ENCODE measurements at places on chromosomes 5 and 9.

- no peak for DNase-seq
Measured at GRCh38 chr9:79829566-79830302, 258.0 kb downstream of the TLE4 start.

DNA sequence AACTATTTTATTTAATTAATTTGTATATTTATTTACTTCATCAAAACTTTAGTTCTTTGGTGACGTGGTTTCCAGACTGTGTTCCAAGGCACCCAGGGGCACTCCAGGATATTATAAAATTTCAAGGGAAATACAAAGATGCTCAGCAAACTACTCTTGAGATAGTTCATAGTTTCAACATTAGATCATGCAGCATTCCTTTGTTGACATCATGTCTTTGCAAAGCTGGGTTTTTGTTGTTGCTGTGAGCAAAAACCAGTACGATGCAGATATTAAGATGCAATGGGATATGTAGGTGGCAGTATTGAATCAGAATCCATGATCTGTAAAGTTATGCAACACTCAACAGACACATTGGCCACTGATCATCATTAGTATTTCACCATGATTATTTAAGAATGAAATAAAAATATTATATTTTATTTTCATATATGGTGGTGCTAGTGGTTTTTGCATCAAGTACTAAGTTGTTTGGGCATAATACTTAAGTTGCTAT is 219.7 kb downstream of the ADCY2 start:
- DNase-seq: no peak

DNA sequence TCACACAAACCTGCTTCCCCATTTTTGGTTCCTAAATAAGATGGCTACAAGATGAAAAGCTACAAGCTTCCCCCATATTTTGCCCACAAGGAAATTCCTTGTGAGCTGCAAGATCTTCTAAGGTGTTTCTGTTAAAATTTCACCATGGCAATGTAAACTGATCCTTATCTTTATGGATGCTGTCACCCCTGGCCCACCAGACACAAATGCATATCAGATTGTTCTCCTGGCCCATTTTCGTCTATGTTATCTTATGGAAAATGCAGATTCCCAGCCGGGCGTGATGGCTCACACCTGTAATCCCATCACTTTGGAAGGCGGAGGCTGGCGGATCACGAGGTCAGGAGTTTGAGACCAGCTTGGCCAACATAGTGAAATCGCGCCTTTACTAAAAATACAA is 65.1 kb upstream of the IL6ST start:
- no peak for DNase-seq

GRCh38 chr5:103561685-103562452 is 720 bp downstream of the NUDT12 start:
- DNase-seq: no peak

GRCh38 chr9:132287256-132287760 is 67.5 kb downstream of the SETX start:
- DNase-seq: no peak

GRCh38 chr5:137563646-137564397 is 64.7 kb upstream of the SPOCK1 start:
- no peak for DNase-seq

DNA sequence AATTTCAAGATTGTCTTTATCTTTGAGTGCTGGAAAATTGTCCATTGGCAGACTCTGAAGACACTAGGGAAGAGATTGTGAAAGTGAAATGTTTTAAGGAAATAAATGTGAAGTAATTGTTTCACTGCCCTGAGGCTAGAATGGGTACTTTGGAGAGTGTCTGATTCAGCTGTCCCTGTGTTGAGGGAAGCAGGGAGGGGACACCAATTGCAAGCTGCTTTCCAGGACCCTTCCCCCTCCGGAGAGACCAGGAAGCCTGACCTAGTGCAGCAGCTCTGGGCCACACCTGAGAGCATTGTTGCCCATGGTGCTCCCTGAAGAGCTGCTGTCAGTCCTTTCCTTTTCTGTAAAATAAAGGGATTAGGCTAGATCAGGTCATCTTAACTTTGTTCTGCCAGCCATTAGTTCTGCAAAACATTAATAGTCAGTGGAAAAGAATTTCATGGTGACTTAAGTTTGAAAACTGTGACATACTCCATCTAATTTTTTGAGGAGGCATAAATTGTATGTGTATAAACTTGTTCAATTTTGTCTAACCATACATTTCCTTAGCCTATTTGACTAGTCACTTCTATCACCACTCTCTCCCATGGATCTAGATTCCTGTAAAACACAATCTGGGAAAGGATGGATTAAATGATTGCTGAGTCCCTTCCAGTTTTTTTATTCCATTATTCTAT is 18.8 kb downstream of the MAP1B start:
- DNase-seq: no peak

- DNase-seq: no peak
Measured at GRCh38 chr5:96091874-96092273, 130.2 kb upstream of the ELL2 start.

DNA sequence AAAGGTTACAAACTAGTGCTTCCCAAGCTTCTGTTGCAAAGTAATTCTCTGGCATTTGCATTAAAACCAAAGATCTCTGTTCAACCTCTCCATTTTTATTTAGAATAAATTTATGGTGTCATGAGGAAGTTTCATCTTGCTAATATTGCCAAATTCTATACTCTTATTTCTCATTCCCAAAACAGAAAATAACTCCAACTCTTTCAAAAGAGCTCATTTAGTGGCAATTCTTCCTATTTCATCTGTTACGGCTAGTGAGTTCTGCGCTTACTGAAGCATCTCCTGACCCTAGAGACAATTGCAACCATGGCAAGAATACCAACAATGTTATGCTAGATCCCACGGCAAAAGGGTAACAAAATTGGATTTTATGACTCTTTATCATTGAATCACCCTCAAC is 97.0 kb downstream of the HINT1 start:
- DNase-seq: no peak

- no peak for DNase-seq
Measured at GRCh38 chr9:98929071-98929470, 14.6 kb upstream of the COL15A1 start.

DNA sequence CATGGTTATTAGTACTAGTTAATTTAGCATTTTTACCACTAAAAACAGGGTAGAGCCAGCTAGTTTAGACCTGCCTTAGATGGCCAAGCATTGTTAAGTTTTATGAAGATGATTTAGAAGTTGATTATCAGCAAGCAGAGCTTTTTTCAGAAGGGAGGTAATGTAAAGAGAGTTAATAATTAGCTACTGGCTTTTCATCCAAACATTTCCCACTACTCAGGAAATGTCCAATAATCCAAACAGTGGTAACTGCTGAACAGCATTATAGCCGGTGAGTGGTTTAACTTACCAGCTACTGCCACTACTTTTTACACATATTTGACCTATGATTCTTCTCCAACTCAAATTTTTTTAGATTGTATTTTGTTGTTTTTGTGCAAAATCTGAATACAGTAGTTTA is 1.7 kb downstream of the ITGA1 start:
- no peak for DNase-seq

GRCh38 chr9:109328978-109329637 is 8.2 kb upstream of the EPB41L4B start:
- DNase-seq: peak; percentile 4

DNA sequence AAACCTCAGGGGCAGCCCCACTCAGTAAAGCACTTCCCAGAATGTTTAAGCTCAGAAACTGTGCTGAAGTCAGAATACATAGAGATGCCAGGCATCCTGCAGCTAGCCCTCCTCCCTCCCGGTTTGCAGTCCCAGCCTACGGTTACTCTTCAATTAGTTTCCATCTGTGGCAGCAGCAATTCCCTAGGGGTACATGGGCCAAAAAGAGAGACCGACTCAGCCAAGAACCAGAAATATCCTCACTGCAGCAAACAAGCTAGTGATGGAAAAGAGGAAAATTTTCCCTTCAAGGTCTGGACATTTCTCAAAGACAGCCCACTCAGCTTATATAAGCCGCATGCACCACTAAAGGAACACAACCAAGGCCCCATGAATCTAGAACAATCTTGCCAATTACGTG is 89.1 kb upstream of the PPP2R2B start:
- DNase-seq: no peak

GRCh38 chr5:143495821-143496275 is 92.4 kb upstream of the NR3C1 start:
- DNase-seq: no peak

GRCh38 chr5:126007841-126008240 is 415.4 kb upstream of the GRAMD2B start:
- no peak for DNase-seq

GRCh38 chr9:107338911-107339659 is 56.0 kb downstream of the RAD23B start:
- DNase-seq: no peak

- no peak for DNase-seq
Measured at GRCh38 chr5:155263381-155263780, 249.8 kb downstream of the KIF4B start.

GRCh38 chr9:89661956-89662717 is 57.3 kb downstream of the GADD45G start:
- DNase-seq: peak; percentile 97

DNA sequence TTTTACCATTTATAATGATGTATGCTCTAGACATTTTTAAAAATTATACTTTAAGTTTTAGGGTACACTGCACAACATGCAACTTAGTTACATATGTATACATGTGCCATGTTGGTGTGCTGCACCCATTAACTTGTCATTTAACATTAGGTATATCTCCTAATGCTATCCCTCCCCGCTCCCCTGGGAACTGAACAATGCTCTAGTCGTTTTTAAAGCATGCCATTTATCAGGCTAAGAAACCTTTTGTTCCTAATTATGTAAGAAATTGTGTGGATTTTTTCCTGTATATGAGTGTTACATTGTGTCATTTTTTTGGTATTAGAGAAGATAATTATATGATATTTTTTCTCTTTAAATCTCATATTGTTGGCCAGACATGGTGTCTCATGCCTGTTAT is 72.8 kb upstream of the SGCD start:
- DNase-seq: no peak

DNA sequence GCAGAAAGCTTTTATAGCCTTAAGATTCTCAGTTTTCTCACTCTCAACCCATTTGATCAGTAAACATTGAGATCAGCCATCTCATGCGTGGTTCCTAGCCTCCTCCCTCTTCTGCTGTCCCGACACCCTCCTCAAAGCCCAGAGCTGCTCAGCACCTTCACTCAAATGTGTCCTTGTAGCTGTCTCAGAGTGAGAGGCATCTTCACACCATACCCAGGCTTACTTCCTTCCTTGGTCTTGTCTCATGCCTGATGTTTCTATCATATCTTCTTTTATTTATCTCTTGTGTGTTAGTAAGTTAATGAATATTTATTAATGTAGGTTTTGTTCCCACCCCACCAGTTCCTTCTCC is 72.4 kb upstream of the SNX2 start:
- DNase-seq: no peak

GRCh38 chr9:98880311-98881015 is 63.2 kb upstream of the COL15A1 start:
- DNase-seq: peak; percentile 26

GRCh38 chr5:169860585-169860984 is 119.7 kb downstream of the INSYN2B start:
- DNase-seq: no peak

- DNase-seq: no peak
Measured at GRCh38 chr5:141705469-141705868, 23.4 kb upstream of the ARAP3 start.

DNA sequence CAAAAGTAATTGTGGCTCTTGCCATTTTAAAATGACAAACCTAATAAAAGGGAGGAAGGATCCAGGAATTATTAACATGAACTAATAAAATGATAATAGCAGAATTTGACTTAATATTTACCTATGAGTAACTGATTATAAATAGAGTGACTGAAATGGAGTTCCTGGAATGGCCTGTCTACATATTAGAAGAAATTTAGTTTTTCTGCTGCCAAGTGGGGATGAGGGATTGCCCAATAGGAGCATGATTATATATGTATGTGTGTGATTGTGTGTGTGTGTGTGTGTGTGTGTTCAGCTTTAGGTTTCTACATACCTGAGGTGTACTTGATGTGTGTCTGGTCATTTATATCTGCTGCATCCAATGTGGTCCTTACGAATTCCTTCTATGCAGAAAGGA is 36.6 kb upstream of the ITGA1 start:
- no peak for DNase-seq

DNA sequence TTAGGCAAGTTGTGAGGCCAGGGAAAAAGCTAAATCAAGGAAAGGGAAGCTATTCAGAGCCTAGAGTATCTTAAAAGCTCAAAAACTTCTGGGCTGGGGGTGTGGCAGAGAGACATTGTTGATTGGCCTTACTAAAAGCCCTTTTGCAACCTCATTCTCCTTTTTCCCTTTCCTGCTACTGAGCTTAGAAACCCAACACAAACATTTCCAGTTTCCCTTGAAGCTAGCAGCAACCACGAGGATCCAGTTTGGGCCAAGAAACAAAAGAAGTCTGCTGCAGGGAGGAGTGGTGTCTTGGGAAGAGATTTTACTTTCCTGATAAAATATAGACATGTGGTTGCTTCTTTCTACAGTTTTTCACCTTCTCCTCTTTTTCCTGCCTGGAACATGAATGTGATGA is 135.5 kb upstream of the KLF9 start:
- no peak for DNase-seq

DNA sequence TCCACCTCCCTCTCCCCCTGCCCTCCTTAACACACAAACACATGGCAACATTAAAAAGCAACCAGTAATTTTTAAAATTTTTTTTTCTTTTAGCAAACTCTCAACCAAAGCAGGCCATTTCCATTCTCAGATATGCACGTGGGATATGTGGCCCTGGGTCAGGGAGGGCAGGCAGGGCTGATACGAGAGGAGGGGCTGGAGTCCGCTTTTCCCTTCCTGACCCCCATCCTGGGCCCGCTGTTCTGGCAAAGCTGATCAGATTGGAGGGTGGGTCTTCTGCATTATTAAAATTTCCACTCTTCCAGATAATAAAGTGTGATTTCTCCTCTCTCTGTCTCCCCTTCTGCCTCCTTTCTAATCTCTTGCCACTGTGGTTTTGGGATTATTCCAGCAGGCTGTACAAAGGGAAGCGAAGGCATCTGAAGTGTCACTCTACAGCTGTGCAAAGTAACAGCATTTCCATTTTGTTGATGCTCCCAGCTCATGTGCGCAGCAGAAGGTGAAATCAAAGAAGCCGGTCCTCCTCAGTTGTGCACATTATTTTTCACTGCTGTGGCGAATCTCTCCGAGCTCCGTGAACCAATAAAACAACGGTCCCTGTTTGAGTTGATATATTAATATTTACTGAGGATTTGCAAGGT is 12.0 kb downstream of the IRX1 start:
- no peak for DNase-seq

GRCh38 chr5:136584474-136584873 is 219.1 kb upstream of the TRPC7 start:
- DNase-seq: no peak

Data from mesenteric fat pad (tissue), 1 donor.